Stimulated activated CD8-positive, alpha-beta memory T cell treated with anti-CD3 and anti-CD28 coated beads, Interleukin-15, amount 100 ng/mL, for 4 hours (primary cell): ENCODE measurements at places on chromosomes 12 and 14.

- no peak for DNase-seq
Measured at GRCh38 chr12:113929312-113929989, 36.7 kb downstream of the RBM19 start.

GRCh38 chr14:103313704-103314103 is 20.3 kb upstream of the EIF5 start:
- no peak for DNase-seq

GRCh38 chr12:4496145-4496838 is 42.4 kb upstream of the RAD51AP1 start:
- DNase-seq: no peak

DNA sequence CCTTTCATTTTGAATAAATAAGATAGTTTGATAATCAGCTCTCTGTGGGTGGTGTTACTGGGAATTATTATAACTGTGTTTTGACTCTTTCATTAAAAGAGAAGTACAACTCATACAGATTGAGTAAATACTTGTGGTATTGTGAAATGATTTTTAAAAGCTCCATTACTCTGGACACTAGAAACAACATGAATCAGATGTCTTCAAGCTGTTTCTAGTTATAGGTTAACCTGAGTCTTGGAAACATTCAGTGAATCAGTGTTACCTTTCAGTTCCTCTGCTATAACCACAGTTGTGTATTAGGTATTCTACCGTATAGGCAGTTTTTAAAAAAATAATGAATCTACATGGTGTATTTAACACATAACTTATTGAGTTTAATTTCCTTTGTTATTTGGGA is 128.4 kb upstream of the SSTR1 start:
- no peak for DNase-seq

DNA sequence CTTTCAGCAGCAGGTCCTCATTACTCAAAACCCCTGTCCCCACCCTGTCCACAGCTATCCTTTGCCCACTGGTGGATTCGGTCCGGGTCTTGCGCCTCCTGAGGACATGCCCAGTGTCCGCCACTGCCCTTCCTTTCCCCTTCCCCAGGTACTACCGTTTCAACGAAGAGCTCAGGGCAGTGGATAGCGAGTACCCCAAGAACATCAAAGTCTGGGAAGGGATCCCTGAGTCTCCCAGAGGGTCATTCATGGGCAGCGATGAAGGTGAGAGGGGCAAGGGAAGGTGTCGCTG is 8.7 kb downstream of the MMP14 start:
- no peak for DNase-seq

DNA sequence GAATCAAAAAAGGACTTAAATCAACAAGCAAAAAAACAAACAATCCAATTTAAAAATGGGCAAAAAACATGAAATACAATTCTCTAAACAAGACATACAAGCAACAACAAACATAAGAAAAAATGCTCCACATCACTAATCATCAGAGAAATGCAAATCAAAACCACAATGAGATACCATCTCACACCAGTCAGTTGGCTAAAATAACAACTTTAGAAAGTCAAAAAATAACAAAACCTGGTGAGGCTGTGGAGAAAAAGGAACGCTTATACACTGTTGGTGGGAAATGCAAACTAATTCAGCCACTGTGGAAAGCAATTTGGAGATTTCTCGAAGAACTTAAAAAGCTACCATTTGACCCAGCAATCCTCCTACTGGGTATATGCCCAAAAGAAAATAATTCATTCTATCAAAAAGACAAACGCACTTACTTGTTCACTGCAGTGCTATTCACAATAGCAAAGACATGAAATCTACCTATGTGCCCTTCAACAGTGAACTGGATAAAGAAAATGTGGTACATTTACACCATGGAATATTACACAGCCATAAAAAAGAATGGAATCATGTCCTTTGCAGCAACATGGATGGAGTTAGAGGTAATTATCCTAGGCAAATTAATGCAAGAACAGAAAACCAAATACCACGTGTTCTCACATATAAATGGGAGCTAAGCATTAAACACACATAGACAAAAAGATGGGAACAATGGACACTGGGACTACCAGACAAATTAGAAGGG is 26.9 kb downstream of the PRKD1 start:
- DNase-seq: no peak

- DNase-seq: no peak
Measured at GRCh38 chr14:30440961-30441360, 118.0 kb upstream of the G2E3 start.

- no peak for DNase-seq
Measured at GRCh38 chr14:21558703-21559170, 21.1 kb downstream of the OR10G3 start.

- no peak for DNase-seq
Measured at GRCh38 chr14:72638021-72638420, 255.9 kb downstream of the DPF3 start.

DNA sequence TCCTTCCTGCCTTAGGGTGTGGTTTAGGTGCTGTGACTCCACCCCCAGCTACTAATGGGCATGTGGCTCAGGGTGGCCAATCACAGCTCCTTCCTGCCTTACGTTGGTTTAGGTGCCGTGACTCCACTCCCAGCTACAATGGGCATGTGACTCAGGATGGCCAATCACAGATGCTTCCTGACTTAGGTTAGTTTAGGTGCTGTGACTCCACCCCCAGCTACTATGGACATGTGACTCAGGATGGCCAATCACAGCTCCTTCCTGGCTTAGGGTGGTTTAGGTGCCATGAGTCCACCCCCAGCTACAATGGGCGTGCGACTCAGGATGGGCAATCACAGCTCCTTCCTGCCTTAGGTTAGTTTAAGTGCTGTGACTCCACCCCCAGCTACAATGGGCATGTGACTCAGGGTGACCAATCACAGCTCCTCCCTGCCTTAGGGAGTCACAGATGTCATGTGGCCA is 163.9 kb downstream of the TBX5 start:
- DNase-seq: no peak

DNA sequence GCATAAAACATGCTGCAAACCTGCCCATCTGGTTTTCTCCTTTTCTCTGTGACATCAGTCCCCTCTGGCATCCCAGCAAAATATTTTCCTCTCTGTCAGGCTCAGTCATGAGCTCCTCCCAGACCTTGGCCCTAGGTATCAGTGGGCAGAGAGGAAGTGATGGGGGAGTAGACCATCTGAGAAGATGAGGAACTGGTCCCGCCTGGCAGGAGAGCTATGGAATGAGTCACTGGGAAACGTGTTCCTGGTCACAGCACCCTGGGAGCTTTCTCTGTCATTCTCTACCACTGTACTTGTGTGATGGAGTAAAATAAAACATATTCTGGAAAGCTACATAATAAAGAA is 5.0 kb upstream of the SRSF9 start:
- DNase-seq: no peak

DNA sequence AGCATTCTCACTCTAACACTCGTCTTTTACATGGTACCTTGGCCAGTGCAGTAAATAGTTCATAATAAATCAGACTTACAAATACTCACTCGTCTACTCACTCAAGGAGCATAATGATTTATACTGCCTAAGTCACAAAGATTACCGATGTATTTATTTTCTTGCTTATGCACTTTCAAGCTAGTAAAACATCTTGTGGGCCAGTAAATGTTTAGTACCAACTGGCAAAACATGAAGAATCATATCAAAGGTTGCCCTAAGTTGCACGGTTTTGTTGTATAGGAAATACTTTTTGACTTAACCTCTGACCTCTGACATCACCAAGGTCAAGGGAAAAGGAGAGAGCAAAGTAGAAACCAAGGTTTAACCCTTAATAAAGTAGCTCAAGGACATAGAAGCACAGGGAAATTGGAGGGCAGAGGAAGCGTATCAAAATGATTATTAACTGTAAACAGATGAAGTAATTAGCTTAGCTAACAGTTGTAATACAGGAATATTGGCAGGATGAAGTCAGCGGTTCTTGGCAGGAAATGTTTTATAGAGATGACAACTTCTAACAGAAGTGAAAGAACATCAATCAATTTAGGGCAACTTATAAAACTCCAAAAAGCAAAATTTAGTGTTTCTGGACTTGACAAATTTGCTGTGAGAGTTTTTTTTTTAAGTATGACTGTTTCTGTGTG is 131.9 kb downstream of the HMGA2 start:
- no peak for DNase-seq

- no peak for DNase-seq
Measured at GRCh38 chr12:67919406-67919805, 69.8 kb upstream of the IFNG-AS1 start.

DNA sequence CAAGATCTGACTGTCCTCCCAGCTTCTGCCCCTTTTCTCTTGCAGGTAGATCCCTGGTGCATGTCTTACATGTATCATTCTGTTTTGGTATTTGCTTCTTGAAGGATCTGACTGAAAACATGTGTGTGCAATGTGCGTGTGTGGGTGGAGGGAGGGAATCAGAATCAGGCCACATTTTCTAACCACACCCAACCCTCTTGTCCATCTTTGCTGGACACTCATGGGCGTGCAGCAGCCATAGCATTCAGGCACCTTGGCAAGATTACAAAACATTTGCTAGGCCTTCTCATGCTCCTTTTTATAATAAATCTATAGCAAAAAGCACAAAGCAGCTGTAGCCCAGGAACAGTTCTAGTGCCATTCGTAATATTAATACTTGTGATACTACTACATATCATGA is 233.6 kb upstream of the E2F7 start:
- no peak for DNase-seq

DNA sequence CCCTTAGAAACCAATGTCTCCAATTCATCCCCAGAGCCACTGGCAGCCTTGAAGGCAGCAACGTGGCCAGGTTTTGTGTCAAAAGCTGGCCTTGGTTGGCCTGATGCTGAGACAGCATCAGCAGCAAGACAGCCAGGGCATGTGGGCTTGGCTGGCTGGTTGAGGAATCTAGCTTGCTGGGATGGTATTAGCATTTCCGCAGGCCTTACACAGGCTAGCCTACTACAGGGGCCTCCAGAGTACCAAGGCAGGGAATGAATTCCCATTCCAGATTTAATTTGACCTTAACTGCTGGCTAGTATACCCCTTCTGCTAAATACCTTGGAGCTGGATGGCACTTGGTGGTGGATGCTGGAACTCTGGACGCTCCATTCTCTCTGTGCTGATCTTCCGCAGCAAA is 15.8 kb downstream of the NGDN start:
- no peak for DNase-seq

DNA sequence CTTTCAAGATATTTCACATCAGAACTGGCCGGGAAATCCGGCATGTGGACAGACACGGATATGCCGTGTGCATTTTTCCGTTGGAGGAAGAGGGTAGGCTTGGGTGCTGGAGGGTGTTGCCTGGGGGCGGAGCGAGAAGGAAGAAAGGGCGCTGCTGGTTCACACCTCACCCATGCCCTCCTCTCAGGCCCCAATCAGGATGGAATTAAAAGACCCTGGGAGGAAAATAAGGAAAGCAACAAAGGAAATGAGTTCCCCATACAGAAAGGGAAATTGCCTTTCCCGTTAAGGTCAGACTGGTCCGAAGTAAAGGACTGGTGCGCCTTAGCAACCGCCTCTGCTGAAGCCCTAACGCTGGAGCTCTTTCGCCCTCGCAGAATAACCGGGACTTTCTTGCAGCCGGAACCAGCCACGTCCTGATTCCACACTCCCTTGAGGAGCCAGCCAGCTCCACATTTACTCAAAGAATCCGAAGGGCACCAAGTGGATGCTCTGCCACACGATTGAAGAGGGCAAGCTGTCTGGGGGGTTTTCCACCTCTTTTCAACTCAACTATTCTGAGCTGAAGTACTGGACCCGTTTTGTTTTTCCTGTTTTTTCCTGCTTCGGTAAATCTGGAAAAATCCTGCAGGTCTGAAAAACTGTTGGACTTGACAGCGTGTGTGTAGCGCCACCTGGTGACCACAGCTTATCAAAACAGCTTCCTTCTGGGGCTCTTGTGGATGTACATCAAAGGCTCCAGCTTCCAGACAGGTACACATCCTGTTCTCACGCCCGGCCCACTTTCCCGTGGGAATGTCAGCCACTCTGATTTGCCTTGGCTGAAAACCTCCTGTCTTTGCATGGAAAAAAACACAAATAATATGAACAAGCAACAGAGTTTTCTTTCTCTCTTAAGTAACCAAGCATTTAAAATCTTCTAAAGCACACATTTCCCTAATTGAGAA is 37.6 kb upstream of the BCL2L14 start:
- no peak for DNase-seq

GRCh38 chr12:124883263-124884130 is 19.8 kb upstream of the SCARB1 start:
- no peak for DNase-seq

DNA sequence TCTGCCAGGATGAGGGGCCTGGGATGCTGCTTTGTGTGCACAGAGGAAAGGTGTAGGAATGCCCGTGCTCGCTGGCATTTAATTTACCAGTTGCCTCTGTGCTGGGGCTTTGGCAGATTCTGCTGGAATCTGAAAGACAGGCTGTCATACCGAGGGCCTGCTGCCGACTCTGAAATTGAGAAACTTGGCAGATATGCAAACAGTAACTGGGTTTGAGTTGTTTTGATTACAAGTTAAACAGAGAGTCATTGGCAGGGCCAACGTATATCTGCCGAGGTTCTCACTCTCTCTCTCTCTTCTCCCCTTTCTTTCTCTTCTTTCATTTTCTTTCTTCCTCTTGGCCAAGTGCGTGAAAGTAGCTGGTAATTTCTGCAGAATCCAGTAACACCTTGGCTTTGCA is 618.7 kb downstream of the VRK1 start:
- DNase-seq: no peak

DNA sequence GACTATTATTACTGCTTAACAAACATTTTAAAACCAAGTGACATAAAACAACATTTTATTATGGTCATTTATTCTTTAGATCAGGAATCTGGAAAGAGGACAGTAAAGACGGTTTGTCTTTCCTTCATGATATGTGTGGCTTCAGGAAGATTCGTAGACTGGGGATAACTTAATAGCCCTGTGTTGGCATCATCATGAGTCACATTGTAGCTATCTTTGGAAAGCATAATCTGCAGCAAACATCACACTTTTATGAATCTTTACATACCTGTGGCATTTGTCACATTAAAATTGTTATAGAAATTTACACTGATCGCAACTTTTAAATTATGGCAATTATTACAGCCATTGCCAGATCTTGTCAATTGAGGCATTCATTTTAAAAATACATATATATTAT is 397.1 kb downstream of the NOVA1 start:
- no peak for DNase-seq

DNA sequence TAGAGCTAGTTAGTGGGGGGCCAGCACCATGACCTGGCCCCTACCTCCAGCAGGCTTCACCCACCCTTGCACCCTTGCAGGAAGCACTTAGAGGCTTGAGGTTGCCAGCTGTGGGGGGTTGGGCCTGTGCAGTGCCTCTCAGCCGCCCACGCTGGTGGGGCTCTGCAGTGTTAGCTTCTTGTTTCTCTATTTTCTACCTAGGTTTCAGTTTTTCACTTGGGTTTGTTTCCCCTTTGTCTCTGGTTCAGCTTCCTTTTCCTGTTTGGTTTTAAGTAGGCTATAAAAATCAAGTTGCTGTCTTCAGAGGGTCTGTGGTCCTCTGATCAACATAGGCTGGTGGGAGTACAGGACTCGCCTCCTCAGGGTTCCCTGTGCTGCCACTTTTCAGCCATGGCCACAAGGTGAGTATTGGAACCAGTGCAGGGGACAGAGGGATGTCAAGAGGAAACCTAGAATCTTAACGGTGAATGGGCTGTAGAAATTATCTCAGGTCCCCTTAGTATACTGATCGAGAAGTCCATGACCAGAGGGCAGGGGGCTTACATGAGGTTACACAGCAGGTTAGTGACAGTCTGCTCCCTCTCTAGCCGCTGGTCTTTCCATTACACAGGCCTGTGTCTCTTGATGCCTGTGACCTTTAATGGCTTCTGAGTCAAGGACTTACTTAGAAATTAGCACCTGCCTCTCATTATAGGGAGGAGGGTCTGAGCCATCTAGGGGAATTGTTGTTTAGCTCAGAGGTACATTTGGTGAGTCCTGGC is at the start of gene EVL:
Gene EVL (plus strand): TSS at position 312 of the 761 bp plus-strand sequence. CDS start 79 bp downstream, at position 391.
- peak; percentile 73 for DNase-seq
